ENCODE measurements at places on chromosomes 7 and 10.

GRCh38 chr7:30852308-30852684 lies 59.4 kb upstream of the AQP1 start:
- no peak for DNase-seq

- DNase-seq, result no peak
Measured at GRCh38 chr10:21976280-21976679, 27.2 kb downstream of the DNAJC1 start.

- DNase-seq, result no peak
Measured at GRCh38 chr10:123948030-123948823, 56.6 kb upstream of the CPXM2 start.

DNA sequence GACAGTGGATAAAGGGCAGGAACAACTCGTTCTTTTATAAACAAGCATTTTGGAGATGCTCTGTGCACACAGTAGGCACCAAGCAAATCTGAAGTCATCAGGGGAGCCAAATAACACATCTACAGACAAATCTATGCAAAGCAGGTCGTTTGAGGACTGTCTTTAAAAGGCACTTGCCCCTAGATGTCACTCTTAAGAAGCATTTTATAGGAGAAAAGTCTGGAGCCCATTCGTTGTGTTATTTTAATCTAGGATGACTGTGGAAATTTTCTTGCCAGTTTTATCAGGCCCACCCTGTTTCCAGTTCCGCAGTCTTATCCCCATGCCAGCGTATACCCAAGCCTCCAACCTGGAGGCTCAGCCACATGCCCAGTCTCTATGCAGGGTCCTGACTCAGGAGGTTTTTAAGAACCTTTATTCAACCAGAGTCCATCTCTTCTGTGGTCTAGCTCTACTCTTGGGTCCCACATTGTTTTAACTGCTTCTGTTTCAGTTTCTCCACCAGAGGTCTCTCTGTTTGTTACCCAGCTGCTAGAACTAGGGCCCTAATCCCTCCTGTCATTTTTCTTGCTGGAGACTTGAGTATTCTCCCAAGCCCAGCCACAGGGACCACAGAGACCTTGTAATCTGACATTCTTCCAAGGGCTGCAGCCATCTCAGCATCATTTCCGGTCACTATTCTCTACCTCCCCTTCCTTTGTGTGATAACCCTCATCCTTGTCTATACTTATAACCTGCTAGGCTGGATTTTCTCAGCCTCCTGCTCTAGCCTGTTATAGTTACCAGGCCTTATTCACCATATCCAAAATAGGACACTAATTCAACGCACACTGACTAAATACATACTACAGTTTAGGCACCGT lies 26.7 kb downstream of the PIK3CG start:
- DNase-seq, result no peak

DNA sequence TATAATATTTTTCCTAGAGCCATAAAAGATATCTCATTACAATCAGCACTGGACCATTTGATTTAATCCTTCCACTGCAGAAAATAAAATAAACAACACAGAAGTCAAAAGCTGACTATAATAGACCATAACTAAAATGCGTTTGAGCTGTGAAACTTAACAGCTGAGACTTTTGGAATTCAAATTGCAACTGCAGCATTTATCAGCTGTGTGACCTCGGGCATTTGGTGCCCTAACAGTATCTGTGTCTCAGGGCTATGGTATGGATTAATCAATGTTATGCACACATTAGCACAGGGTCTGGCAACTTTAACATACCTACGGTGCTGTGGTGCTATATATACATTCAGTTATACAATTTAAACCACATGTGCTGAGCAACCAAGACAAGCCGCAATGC lies 160.1 kb downstream of the COL28A1 start:
- DNase-seq, result no peak

DNA sequence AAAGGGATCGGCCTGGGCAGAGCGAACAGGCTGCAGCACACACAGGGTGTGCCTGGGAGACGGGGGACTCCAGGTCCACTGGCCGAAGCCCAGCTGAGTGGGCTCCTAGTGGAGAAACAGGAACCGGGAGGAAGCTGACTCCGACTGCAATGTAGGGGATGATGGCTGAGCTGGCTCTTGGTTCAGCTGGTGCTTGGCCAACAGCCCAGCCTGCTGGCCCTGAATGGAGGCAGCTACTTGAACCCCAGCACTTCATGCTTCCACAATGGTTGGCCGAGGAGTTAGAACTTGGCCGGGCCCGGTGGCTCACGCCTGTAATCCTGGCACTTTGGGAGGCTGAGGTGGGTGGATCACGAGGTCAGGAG lies 27.0 kb upstream of the FRAT2 start:
- no peak for DNase-seq

DNA sequence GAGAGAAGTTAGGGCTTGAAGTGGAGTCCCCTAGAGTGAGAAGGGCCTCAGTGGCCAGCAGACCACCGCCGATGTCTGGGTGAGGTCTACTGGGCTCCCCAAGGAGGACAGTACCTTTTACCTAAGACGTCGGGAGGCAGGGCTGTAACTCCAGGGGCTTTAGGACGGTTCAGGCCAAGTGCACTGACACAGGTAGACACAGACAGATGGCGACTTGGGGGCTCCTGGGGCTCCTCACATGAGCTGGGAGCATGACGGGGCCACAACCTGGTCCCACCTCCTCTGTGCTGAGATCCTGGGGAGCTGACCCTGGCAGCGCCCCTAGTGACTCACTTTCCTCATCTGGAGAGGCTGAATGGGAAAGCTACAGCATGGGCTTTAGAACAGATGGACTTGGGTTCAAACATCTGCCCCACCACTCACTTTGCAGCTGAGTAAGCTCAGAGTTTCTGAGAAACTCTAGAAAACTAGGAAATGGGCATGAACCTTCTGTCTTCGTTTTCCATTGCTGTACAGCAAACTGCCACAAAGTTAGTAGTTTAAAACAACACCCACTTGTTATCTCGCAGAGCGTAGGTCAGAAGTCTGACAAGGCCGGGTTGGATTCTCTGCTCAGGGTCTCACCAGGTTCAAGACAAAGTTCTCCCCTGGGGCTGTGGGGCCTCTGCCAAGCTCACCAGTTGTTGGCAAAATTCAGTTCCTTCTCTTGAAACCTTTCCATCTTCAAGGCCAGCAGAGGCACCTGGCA lies 4.7 kb upstream of the COMTD1 start:
- no peak for DNase-seq

DNA sequence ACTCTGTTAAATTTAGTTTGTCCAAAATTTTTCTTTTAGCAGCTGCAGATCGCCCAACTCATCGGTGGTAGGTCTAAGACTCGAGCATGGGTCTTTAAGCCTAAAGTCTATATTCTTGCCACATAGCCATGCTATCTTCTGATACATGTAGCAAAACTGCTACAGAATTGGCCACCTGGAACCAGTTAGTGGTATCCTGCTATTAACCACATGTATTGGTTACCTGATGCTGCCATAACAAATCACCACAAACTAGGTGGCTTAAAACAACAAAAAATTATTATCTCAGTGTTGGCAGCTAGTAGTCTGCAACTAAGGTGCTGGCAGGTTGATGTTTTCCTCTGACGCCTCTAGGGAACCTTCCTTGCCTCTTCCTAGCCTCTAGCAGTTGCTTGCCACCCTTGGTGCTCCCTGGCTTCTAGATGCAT lies 96.7 kb upstream of the PIK3CG start:
- no peak for DNase-seq

GRCh38 chr10:30182191-30183054 lies 123.0 kb upstream of the JCAD start:
- DNase-seq, result no peak
